ENCODE measurements at places on chromosomes 11 and 22.

DNA sequence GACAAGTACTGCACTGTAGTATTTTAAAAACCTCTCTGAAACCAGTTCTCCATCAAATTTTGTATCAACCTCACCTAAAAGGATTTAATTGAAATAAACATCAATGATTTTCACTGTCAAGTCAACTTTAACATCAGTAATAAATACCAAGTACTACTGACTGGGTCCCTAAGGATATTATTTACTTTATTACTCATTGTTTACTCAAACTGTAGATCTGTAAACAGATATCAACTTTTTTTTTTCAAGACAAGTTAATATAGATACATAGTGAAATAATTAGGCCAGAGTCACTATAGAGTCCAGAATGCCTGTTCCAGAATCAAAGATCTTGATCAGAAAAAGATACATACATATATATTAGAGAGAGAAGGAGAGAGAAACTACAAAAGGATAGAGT is 1.6 kb downstream of the RNF141 start:
- no peak for DNase-seq

DNA sequence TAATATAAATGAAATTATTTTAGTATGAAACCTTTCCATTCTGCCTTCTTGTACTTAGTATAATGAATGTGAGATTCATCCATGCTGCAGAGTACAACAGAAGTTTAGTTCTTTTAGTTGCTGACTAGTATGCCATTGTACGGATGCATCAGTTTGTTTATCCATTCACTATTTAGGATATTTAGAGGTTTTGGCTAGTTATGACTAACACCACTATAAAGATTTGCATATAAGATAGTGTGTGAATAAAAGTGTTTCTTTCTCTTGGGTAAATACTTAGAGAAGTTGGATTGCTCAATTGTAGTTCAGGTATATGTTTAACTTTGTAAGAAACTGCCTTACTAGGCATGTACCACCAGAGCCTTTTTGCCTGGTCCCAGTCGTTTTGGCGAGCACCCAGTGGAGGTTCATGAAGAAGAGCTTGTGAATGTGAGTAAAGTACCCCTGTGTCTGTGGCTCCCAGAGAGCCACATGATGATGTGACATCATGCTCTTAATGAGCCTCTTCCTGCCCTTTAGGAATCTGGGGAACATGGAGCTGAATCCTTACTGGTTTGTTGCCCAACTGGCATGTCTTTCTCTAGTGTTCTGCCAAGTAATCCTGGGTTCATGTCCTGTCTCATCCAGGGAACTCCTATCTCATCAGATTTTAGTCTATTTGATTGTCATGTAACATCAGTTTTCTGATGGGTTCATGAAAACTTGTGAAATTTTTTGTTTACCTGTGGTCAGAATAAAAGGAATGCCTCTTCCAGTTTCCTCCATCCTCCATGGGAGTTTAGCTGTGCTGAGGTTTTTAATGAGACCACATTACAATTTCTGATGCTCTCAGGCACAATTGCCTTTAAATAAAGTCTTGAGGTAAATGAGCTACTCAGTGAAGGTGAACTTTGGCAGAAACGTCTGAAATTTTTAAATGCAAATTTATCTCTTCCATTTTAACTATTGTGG is 234.8 kb downstream of the CASP12 start:
- DNase-seq = no peak

- DNase-seq = peak; percentile 26
Observed at GRCh38 chr22:47623763-47624148, 861.3 kb downstream of the TBC1D22A start.

DNA sequence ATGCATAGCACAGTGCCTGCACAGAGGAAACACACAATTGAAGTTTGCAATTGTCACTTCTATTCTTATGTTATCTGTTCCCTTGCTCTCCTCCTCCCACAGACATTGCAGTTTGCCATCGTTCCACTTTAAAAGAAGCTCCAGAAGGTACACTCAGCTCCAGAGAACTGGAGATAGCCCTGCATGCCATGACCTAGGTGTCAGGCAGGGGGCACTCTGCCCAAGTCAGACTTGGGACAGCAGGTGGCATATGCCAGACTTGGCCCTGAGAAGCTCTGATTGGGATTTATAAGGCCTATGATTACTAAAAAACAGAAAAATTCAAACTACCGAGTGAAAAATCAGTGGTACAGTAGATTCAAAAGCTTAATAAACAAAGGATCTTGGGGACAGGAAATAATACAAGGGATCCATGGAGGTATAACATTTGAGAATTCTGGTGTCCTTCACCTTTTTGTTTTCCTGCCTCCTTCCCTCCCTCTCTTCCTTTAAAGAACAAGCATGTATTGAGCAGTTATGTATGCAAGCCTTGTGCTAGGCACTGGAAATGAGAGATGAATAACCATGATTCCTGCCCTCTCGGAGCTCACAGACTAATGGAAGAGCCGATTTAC is 40.0 kb downstream of the TENM4 start:
- DNase-seq = no peak

DNA sequence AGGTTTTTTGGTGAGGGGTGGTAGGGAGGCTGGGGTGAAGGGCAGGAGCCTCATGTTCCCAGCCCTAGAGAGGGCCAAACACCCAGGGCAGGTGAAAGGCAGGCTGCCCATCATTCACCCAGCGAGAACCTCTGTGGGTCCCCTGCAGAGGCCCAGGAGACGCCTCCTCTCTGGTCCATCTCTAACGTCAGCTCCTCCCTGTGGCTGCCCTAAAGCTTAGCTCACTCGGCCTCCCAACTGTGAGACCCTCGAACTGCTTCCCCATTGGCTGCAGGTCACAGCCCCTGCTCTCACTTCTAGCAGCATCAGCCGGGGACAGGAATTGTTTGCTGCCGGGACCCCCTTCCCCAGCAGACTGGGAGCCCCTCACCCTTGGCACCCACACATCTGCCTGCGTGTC is 615 bp upstream of the NFAM1 start:
- no peak for DNase-seq

DNA sequence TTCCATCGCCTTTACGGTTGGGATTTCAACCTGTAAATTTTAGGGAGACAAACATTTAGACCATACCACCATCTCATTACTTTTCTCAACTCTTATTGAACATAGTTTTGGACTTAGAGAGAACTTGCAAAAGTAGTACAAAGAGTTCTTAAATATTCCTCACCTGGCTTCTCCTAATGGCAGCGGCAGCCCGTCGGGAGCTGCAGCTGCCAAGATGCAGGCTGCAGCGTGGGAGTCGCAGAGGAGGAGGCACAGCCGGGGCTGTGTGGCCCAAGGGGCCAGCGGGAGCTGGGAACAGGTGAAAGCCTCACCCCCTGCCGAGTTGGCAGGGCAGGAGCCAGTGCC is 23.1 kb upstream of the RNASEH2C start:
- DNase-seq = no peak

- no peak for DNase-seq
Observed at GRCh38 chr22:34805771-34806170, 260.2 kb upstream of the ISX start.

DNA sequence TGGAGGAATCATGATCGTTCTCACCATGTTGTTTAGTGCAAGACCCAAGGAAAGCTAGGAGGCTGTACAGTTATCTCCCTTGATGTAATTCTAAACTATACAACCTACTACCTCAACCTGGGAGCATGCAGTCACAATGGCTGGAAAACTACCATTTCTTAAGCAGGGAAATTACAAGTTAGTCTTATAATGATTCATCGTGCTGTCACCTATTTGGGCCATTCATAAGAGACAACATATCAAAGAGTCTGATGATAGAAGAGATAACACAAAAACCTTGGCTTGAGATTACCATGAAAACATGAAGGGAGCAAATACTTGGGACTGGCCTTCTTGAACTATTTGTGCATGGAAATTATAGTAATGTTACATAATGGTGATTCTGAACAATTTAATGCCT is 30.5 kb upstream of the BLID start:
- DNase-seq = no peak

- DNase-seq = no peak
Observed at GRCh38 chr22:42768385-42769035, 47.8 kb upstream of the A4GALT start.

GRCh38 chr11:80929031-80929805 is 1488.4 kb upstream of the TENM4 start:
- DNase-seq = no peak

DNA sequence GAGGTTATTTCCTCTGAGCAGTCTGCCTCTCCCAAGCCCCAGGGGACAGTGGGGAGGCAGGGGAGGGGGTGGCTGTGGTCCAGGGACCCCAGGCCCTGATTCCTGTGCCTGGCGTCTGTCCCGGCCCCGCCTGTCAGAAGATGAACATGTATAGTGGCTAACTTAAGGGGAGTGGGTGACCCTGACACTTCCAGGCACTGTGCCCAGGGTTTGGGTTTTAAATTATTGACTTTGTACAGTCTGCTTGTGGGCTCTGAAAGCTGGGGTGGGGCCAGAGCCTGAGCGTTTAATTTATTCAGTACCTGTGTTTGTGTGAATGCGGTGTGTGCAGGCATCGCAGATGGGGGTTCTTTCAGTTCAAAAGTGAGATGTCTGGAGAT is 3.1 kb downstream of the PIM3 start:
- DNase-seq = no peak

- no peak for DNase-seq
Observed at GRCh38 chr11:124793466-124794278, 6.5 kb downstream of the MSANTD2 start.

- DNase-seq = no peak
Observed at GRCh38 chr22:46150655-46151477, 540 bp downstream of the PPARA start.

DNA sequence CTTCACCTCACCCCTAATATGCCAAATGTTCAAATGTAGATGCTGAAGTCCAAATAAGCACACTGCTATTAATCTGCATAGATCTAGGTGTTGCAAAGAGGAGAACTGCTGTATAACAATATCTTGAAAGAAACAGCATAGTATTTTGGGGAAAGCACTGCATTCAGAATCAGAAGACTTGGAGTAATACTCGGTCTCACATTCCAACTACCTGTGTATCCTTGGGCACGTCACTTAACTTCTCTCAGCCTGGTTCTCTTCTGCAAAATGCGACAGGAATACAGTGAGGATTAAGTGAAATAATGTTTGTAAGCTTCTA is 332 bp upstream of the HMGXB4 start:
- DNase-seq = no peak

GRCh38 chr11:44853666-44854065 is 97.0 kb downstream of the TP53I11 start:
- no peak for DNase-seq

GRCh38 chr11:75543806-75544205 is 18.1 kb upstream of the GDPD5 start:
- no peak for DNase-seq

DNA sequence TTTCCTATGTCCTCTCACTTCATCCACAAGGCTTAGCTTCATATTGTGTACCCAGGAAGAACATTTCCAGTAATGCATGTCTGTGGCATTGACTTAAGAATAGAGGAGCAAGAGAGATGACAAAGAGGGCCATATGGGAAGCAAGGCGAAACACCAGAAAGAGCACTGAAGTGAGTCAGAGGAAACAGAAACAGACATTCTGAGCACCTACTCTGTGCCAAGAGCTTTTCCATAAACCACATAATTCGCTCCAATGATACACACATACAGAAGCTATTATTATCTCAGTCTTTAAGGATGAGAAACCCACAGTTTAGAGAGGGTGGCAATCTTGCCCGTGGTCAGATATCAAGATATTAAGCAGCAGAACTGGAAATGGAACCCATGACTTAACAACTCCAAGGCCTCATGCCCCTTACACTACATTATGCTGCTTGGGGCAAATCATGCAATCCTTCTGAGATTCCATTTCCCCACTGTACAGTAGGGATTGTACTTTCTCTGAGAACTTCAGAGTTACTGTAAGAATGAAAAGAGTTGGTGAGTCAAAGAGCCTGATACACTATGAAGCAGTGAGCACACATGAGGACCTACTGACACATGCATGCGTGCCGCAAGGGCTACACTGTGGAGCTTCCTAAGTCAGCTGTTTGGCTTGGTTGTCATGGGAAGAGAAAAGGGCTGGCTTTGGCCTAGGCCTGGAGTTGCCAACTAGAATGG is 126.6 kb downstream of the KCNC1 start:
- no peak for DNase-seq

GRCh38 chr11:10042699-10043098 is 251.3 kb downstream of the SBF2 start:
- no peak for DNase-seq

DNA sequence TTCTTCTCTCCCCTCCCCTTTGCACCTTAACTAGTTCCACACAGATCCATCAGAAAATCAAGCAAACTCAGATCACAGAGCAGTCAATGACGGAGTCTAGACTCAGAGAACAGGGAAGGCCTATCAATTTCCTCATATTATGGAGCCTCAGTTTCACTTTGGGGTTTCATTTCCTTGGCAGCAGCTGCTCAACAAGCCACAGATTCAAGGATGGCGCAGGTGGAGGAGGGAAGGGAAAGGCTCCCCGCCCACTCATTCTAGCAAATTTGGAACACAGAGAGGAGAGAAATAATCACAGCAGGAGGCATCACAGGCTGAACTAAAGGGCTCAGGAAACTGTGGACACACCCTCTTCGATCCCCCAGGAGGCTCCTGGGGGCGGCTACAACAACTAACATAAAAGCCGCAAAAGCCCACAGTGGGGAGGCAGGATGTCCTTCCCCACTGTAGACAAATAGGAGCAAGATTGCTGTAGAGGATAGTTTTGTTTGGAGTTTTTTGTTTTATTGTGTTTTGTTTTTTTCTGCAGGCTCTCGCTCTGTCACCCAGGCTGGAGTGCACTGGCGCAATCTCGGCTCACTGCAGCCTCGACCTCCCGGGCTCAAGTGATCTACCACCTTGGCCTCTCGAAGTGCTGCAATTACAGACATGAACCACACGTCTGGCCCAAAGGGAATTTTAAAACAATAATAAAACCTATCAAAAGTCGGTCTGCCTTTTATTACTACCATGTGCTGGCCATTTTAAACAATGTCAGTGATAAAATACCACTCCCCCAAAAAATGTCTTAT is 3.4 kb downstream of the PLAAT3 start:
- DNase-seq = no peak

DNA sequence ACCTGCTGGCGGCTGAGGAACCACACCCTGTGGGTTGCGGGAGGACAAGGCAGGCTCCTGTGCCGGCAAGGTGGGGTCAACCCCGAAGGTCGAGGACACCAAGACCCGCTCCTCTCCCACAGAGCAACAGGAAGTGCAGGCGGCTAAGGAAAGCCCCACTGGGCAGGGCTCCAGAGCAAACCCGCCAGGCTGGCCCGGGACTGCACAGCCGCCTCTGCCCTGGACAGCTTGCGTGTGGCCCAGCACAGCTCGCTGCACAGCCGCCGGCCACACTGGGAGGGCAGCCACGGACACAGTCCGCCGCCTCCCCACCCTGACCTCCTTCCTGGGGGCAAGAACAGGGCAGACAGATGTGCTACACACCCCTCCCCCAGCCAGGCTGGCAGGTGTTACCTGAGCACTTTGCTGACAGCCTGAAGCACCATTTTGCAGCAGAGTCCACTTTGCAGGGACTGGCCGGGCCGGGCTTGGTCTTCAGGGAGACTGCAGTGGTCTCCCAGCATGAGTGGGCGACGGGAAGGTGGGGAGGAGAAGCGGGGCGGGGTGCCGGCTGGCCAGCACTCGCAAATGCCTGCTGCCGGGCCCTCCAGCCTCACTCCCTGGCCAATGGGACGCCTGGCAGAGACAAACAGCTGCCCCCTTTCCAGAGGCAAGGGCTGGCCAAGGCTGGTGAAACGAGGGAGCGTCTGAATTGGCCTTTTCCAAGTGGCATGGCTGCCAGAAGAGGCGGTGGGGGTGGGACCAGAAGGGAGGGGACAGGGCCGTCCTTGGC is at the start of gene MOB2:
Gene MOB2, minus strand, starts transcription at position 726 of the 772 bp plus-strand sequence. Its CDS starts 223 bp downstream, at position 503.
- DNase-seq = no peak

- DNase-seq = no peak
Observed at GRCh38 chr11:45411228-45411946, 125.2 kb upstream of the SYT13 start.
